ENCODE measurements at places on chromosomes 7 and 10.

- DNase-seq = no peak
These were observed 578.5 kb downstream of the GALNT17 start for GRCh38 chr7:71710442-71710841.

DNA sequence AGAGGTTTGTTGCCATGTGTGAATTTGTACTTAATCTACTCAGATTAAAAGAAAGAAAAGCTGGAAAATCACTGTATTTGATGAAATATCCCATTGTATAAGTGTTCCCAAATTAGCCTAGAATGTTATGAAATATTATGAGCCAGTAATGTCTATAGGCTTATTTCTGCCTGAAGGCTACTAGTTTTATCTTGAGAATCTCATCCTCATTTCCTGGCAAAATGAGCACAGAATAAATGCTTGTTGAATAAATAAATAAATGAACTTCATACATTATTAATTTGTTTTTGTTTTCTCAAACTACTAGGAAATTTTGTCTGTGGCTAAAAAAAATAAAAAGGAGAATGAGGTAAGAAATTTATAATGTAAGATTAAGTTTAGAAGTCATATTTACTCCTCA, 25.5 kb downstream of the HELLS start:
- DNase-seq = no peak

- no peak for DNase-seq
These were observed 50.3 kb downstream of the SLIT1 start for GRCh38 chr10:97135464-97135863.

DNA sequence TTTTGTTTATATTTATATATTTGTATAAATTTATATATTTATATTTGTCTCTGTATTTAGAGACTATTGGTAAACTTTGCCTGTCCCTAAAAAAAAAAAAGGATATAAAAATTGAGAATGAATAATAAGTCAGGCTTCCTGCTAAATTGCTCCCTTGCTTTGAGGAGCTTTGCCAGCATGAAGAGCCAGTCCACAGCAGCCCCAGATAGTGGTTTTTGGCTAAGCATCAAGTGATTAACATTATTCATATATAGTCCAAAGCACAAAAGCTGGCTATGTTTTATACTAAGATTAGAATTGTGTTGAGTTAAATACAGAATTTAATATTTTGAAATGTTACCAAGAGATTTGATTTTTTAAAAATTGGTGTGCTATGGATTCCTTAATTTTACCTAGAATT, 264.9 kb upstream of the FERD3L start:
- no peak for DNase-seq

DNA sequence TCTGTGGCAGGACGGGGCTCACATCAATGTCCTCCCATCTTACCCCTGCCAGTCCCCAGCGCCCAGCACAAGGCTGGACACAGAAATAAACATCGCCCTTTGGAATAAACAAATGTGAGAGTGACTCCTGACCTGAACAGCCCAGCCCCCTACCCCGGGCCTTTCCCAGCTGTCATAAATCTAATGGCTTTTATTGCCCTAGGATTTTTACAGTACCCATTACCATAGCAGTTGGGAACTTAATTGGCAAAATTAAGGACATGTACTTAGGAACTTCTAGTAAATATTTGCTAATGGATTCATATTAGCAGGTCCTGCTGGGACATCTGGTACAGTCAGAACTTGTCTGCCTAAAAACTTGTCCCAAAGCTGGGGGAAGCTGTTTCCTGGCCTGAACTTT, 76.6 kb downstream of the GLRX3 start:
- DNase-seq = no peak

GRCh38 chr10:92175164-92175563, 115.7 kb downstream of the CPEB3 start:
- no peak for DNase-seq

- DNase-seq = no peak
These were observed 755 bp downstream of the FAM171A1 start for GRCh38 chr10:15370212-15370855.

- no peak for DNase-seq
These were observed 24.4 kb downstream of the AKR1E2 start for GRCh38 chr10:4850397-4850796.

DNA sequence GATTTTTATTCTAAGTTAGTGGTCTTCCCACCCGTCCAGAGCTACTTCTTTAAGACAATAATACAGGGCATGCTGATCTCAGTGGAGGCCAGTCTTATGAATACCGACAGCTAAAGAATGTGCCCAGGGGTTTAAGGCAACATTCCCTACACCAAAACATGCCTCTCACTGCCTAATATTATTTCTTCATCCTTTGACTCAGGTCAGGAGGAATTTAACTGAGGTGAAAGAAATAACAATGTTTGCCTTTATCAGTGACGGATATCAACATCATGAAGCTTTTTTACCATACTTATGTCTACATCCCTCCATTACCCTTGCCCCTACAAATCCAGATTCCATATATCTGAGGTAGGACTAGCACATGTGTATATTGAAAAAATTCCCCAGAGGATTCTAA, 33.3 kb upstream of the TES start:
- no peak for DNase-seq

DNA sequence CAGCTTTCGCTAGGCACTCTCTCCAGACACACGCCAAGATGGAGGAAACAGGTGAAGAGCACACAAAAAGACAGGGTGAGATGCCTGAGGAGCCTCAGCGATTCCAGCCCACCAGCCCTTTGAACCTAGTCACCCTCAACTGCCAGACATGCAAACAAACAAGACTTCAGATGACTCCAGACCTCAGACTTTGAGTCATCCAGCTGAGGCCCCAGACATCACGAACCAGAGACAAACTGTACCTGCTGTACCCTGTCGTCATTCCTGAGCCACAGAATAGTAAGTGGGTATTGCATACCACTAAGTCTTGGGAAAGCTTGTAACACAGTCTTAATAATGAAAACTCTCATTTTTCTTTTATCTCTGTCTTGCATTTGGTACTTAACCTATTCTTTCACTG, 126.6 kb upstream of the LSM8 start:
- no peak for DNase-seq

DNA sequence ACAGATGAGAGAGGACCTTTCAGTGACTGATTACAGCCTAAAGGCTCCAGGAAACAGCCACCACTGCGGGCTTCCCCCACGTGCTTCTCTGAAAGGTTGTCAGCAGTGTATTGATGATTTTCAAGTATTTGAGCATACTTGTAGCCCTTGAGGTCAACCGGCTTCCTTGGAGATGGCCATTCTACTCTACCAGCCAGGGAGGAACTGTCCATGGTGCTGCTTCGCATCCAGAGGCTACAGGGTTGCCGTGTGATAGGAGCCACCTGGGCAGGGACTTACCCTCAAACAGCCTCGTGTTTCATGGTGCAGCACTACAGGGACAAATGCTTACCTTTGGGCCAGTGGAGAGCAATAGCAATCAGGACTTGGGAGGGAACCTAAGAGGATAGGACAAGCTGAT, 179.5 kb downstream of the DPP6 start:
- DNase-seq = peak; percentile 3

- no peak for DNase-seq
These were observed 189.4 kb downstream of the KCNMA1 start for GRCh38 chr10:77448226-77448625.

DNA sequence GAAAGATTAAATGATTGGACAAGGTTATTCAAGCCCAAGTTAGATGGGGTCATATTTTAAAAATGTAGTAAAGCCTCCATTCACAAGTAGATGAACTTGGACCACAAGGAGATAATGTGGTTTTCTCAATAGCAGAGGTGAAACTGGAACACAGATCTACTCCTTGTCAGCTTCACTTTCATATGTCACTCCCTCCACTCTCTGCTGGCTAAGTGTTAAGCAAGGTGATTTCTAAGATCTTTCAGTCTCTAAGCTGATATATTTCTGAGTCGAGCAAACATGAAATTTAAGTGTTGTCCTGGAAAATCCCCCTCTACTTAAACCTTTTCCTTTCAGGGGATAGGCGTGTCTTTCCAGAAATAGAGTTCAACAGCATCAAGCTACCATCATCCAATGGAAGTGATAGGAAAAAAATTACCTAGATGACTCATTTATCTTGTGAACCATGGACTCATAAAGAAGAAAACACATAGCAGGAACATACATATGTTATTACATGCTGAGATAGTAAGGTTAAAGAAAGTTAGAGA, 275.0 kb downstream of the PTEN start:
- DNase-seq = no peak

- no peak for DNase-seq
These were observed 16.4 kb upstream of the PDZD8 start for GRCh38 chr10:117391436-117392205.

Measured in T-helper 2 cell (primary cell).